ENCODE measurements at places on chromosomes 4 and X. TPM values are rescaled to one million over a fixed set of nuclear protein-coding genes. Genes with fewer than 3 reads are reported as not detected.

DNA sequence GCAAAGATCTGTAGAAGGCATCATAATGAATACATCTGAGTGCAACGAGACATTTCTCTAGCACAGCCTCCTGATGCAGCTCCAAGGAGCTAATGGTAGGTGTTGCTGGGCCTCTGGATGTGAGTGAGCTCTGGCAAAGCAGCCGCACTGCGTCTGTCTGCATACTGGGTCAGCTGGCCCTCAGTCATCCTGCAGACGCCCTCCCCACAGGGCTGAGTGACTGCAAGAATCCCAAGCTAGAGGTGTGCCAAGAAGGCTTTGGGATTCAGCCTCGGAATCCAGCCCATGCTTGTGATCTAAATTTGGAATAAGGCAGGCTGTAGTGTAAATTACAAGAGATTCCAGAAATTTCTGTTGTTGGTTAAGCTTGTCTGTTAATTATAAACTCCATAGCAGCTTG is 18.5 kb downstream of the HERC3 start:
- no peak for DNase-seq

- DNase-seq = no peak
Observed at GRCh38 chr4:97279391-97279790, 863.9 kb downstream of the STPG2 start.

DNA sequence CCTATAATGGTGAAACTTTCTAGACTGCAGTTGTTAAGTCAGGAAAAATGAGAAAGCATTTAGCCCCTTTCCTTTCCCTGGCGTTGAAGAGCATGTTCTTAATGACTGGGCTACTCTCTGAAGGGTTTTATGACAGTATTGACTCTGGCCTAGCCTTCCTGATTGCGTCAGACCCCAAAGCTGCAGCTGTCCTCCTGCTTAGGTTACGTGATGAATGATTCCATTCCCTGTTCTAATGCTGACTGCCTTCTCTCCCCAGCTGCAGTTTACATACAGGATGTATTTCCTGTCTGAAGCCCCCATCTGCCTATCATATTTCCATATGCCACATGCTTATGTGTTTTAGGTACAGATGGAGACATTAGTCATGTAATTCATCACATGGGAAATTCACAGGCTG is 105.8 kb upstream of the EGFL6 start:
- DNase-seq = no peak

DNA sequence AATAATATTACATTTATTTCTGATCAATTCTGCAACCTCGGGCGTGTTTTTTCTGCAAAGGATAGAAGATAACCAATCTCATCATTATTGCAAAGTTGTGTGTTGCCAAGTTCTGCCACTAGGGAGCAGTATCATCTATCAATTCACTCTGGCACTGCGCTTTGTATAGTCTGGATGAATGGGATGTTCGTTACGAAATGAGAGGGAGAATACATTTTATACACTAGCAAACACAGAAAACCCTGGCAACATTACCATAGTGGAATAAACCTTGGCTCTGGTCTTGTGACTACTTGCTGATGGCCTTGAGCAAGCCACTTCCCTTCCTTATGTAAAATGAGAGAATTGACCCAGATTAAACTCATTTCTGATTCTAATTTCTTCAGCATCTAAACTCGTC is 97.5 kb upstream of the ZNF518B start:
- DNase-seq = peak; percentile 71

- no peak for DNase-seq
Observed at GRCh38 chrX:113833096-113834055, 750.5 kb upstream of the HTR2C start.

GRCh38 chr4:112513971-112514646 is 1.9 kb downstream of the NEUROG2 start:
- DNase-seq = no peak

Gene BEND4
- 0.16 TPM for total RNA-seq

Gene EDA
- total RNA-seq = 6.2 TPM

Measured in omental fat pad (tissue), 4 donors.